ENCODE measurements at places on chromosomes 2 and 18. TPM values are rescaled to one million over a fixed set of nuclear protein-coding genes. Genes with fewer than 3 reads are reported as not detected.

DNA sequence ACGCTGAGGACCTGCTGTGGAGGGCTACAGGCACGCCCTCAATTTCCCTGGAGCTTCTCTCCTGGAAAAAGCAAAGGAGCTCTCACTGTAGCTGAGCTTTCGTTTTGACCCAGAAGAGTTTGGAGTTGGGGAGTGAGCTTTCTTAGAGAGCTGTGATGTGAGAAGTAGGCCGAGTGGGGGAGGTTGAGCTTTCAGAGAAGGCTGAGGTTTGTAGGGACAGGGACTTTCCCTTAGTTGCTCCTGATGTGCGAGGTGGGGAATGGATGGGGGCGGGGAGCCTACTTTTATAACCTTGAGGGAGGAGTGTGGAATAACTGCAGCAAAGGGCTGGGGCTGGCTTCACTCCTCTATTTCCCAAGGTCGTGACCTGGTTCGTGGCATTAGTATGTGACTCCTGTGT lies 47.1 kb downstream of the ZNF532 start:
- DNase-seq = peak; percentile 46

DNA sequence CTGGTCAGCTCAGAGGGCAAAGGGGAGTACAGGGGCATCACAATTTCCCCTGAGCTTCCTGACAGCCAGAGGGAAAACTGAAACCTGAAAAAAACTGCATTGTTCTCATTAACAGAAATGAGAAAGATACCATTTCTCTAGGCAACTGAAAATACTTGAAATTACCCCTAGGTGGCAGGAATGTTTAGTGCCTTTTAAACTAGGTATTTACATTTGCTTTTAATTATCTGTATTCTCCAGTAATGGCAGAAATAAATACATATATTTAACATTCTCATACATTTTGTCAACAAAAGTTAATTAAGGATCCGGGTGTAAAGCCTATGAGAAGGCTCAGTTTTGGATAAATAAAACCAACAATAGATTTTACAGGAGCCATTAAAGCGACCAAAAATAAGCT lies 34.5 kb downstream of the RPL31 start:
- peak; percentile 72 for DNase-seq

- no peak for DNase-seq
Observed at GRCh38 chr2:114700440-114700839, 258.0 kb downstream of the DPP10 start.

DNA sequence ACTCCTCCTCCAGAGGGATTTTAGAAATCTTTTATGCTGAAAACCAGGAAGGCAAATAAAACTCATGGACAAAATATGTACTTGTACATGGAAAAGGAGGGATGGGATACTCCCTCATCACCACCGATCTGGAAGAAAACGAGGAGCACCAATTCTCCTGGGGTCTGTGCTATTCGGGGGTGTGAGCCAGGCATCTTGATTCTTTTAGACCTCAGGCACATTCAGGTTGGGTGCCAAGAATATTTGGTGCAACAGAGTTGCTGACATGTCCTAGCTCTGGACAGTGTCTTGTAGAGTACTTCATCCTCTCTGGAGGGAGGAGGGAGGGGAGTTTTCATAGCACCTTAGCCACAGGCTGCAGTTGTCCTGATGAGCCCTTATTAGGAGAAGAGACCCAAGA lies 163.0 kb downstream of the PRKCE start:
- DNase-seq = peak; percentile 67

- no peak for DNase-seq
Observed at GRCh38 chr18:78607784-78608183, 371.8 kb upstream of the SALL3 start.

Gene LRRC30
- not detected for total RNA-seq

GRCh38 chr2:231008131-231008530 lies 12.2 kb downstream of the SPATA3 start:
- DNase-seq = no peak

Data from fibroblast of the aortic adventitia (primary cell).